Camera-type eye (tissue), 1 donor: ENCODE measurements at places on chromosomes 3 and 15. TPM values are rescaled to one million over a fixed set of nuclear protein-coding genes. Genes with fewer than 3 reads are reported as not detected.

Gene PP2D1
- not detected for total RNA-seq

Gene CPNE4
- total RNA-seq: 18.1 TPM

Gene TMCO5A
- not detected for total RNA-seq

Gene CCDC39
- 0.66 TPM for total RNA-seq

Gene PLCB2
- 9.7 TPM for total RNA-seq

Gene SLC28A2
- not detected for total RNA-seq

Gene GATA2
- total RNA-seq: 3.1 TPM

Gene SEMA5B
- 33.2 TPM for total RNA-seq

Gene EPB42
- total RNA-seq: 5.3 TPM

Gene GMPS
- total RNA-seq: 46.5 TPM

Gene CFAP92
- 1.3 TPM for total RNA-seq

Gene CELF6
- total RNA-seq: 23.9 TPM

Gene SEMA3G
- 9.6 TPM for total RNA-seq

Gene ZNF501
- total RNA-seq: 14.0 TPM

Gene INSYN1
- 19.9 TPM for total RNA-seq

Gene DBR1
- 24.7 TPM for total RNA-seq

Gene FXR1
- 290 TPM for total RNA-seq

Gene NANOGP8
- total RNA-seq: not detected

Gene ACOX2
- total RNA-seq: 22.8 TPM

Gene AGTR1
- 3.5 TPM for total RNA-seq

Gene HCN4
- 2.2 TPM for total RNA-seq

Gene FOXB1
- not detected for total RNA-seq

Gene AADACL2
- 1.3 TPM for total RNA-seq

Gene KLHL40
- 7.7 TPM for total RNA-seq

Gene CMSS1
- 19.1 TPM for total RNA-seq

Gene PPP1R14D
- total RNA-seq: not detected

Gene NLGN1
- total RNA-seq: 74.2 TPM

Gene NRROS
- total RNA-seq: 4.5 TPM

Gene MORC1
- total RNA-seq: not detected

Gene HESX1
- total RNA-seq: 1.9 TPM

Gene RNF7
- total RNA-seq: 50.4 TPM

Gene DRD3
- total RNA-seq: not detected
